Activated CD4-positive, CD25-positive, alpha-beta regulatory T cell treated with anti-CD3 and anti-CD28 coated beads, Interleukin-2, amount 50 U/mL, for 16 hours (primary cell): ENCODE measurements at places on chromosomes 6 and 20.

GRCh38 chr6:156914181-156914580 is 137.0 kb downstream of the ARID1B start:
- DNase-seq, result no peak

- DNase-seq, result no peak
These were observed 24.9 kb downstream of the SLC35D3 start for GRCh38 chr6:136947037-136947436.

DNA sequence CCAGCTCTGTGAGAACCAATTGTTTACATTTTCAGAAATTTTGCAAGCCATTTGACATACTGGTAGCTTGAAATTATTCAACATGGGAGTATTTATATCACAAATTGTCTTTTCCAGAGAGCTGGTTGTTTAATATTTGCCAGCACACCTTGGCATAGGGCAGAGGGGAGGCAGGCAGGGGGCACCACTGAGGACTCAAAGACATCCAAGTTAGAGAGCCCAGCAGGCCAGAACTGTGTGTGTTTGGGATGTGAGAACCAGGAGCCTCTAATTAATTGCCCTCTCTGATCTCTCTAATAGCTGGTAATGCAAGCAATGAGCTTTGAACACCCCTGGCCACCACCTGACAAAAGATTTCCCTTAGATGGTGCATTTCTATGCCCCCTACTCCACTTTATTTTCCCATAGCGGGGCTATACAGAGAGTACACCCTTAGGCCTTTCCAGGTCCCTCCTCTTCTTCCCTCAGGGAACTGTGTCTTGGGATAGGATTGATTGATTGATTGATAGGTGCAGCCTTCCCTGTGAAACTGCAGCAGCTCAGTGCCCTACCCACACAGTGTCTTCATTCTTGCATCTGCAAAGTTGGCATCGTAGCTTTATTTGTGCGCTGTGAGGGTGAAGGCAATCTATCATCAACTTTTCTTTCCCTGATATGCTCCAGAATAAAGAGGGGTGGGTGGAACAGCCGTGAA is 29.2 kb downstream of the MOCS1 start:
- no peak for DNase-seq

- DNase-seq, result no peak
These were observed 54.2 kb upstream of the FAM83D start for GRCh38 chr20:38872036-38872435.

DNA sequence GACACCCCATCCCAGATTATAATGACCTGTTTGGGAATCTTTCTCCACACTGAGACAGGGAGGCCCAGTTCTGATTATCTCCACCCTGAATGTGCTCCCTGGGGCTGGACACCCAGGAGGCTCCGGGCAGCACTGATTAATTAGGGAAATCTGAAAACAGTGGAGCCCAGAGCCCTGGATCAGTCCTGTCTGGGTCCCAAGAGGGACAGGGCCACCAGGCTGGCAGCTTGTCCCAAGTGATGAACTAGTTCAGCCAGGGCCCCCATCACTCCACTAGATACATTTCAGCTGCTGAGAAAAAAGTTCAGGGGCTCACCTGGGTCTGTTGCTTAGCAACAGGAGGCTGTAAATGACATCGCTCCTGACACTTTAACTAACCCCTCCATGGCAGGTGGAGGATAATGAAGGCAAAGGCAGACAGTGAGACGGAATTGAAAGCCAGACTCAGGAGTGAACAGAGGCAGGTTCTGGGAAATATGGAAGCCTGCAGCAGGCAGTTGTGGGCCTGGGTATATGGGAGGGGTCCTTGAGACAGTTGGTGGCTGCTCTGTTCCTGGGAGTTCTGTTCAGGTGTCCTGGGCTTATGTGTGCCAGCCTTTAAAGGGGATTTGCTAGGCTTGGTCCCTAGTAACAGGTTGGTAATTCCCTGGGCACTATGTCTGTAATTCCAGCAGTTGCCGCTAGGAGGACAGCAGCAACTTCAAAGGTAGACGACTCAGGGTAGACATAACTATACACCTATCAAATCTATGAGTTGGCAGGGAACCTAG is 78.3 kb upstream of the CTNNBL1 start:
- DNase-seq, result peak; percentile 34

- DNase-seq, result no peak
These were observed 42.4 kb upstream of the GNRH2 start for GRCh38 chr20:3000852-3001523.

GRCh38 chr6:18391023-18391422 is 3.9 kb downstream of the RNF144B start:
- no peak for DNase-seq

- no peak for DNase-seq
These were observed 100.9 kb upstream of the IYD start for GRCh38 chr6:150267686-150268561.

GRCh38 chr20:9467995-9468394 is 46.4 kb upstream of the LAMP5 start:
- no peak for DNase-seq

GRCh38 chr6:48426636-48427035 is 315.6 kb upstream of the PTCHD4 start:
- no peak for DNase-seq

GRCh38 chr6:101290346-101290745 is 103.2 kb upstream of the GRIK2 start:
- no peak for DNase-seq

- no peak for DNase-seq
These were observed 178.2 kb upstream of the CST7 start for GRCh38 chr20:24770628-24771541.

DNA sequence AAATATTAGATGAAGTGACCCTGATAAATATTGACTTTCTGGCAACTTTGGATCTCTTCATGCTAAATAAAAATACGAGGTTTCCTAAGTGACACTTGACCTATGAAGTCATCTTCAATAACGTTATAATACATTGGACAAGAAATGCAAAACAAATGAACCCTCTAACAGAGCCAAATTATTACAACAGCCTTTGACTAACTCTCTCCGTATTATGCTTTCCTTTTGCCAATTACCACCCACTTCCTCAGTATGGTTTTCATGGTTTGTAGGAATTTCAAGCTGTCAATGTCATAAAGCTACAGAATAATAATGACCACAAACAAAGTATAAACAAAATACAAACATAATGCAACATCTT is 210.5 kb downstream of the MOXD1 start:
- DNase-seq, result no peak
